ENCODE measurements at places on chromosomes 6 and 20.

DNA sequence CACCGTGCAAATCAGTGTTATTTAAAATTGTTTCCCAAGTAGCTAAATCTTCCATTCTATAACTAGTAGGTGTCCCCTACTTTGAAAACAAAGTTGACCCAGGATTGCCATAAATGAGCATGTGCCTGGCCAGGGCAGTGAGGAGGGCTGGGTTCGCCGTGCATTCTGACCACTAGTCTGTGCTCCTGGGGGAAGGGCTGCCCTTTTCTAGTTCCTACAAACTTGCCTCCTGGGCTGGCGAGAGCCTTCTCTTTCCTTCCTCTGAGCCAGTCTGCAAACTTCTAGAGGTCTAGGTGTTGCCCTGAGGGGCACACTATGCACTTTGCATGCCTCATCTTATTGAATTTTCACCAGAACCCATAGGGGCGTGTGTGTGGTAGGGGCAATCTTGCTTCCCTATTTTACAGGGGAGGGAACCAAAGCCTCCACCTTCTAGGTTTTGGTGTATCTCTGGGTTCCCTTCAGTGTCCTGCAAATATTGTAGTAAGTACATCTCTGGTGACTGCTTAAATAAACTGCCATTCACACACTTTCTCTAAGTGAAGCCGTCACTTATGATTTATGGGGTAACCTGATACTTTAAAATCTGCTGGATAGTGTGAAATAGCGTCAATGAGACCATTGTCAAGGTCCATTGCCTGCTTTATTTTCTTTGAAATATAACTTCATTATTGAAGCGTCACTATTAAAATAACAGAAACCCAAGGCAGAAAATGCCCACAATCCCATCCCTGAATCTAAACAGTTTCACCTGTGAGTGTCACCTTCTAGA lies 42.2 kb downstream of the CDH26 start:
- no peak for DNase-seq

DNA sequence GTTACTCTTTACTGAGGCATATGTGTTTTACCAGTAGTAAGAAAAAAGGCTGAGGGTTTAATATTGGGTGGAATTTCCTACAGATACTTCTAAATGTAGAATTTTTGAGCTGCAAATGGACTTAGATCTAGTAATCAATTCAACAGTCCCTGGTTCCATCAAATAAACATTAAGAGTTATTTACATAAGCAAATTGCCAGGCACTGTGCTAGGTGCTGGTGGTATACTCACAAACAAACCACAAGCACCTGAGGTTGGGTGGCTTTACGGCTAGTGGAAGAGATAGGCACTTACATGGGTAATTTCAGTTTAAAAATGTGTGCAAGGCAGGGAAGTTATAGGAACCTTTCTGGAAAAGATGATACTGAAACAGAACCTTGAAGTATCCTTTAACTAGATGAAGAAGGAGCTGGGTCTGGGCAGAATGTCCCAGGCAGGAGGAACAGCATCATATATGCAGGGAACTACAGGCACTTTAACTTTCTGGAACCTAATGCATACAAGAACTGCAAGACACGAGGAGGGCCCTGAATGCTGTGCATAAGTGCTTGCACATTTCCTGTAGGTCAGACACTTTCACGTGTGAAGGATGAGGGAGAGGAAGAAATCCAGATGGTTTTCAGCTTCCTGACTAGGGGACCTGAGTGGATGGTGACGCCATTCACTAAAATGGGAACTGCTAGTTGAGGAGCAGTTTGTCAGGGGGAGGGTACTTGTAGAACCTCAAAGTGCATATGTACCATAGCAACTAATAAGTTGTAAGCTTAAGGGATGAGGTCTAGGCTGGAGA lies 4.5 kb downstream of the CCN6 start:
- DNase-seq: no peak

GRCh38 chr6:144415014-144415413 lies 129.9 kb downstream of the UTRN start:
- DNase-seq: no peak

- no peak for DNase-seq
Observed at GRCh38 chr6:14883921-14884320, 361.9 kb upstream of the JARID2 start.

- DNase-seq: no peak
Observed at GRCh38 chr6:99092461-99092860, 144.7 kb upstream of the FBXL4 start.

DNA sequence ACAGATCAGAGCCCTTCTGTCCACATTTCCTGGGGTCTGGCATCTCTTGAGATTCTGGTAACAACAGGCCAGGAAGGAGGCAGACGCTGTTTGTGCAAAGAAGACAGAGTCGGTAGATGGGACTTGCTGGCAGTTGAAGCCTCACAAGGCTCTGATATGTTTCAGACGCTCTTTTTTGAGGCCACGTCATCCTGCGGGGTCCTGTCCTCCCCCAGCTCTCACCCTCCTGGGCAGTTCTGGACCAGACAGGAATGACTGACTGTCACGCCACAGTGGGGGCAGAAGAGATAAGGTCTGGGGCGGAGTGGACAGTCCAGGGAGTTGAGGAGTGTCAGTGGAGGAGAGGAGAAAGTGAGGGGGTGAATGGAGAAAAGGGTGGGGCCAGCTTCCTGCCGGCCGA lies 87.1 kb upstream of the SULF2 start:
- no peak for DNase-seq

- DNase-seq: no peak
Observed at GRCh38 chr20:22576273-22576672, 8.1 kb downstream of the FOXA2 start.

DNA sequence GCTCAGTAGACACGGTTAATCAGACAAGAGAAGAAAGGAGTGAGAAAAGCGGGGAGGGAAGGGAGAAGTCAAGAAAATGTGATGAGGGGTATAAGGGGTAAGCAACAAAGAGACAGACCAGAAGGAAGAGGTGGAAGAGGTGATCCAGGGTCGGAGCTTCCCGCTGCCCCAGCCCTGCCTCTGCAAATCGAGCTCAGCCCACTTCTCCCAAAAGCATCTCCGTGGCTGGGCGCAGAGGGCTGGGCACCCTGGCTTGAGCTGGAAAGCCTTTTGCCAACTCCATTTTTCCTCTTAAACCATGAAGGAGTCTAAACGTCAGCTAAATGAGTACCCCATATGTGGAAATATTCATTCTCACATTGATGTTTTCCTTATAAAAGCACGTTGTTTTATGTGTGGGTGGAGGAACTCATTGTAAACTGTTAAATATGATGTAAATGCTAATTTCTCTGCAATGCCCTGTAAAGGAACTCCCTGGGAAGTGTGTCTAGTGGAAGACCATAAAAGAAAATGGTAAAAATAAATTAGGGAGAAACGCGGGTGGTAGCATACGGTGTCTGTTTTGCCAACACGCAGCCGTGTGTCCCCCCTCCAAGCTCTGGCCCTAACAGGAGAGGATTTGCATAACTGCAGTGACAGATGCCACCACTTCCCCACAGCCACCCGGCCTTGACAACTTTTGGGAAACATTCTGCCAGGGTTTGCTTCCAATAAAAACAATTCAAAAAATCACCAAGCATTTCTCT lies 55.2 kb upstream of the MAFB start:
- DNase-seq: no peak

DNA sequence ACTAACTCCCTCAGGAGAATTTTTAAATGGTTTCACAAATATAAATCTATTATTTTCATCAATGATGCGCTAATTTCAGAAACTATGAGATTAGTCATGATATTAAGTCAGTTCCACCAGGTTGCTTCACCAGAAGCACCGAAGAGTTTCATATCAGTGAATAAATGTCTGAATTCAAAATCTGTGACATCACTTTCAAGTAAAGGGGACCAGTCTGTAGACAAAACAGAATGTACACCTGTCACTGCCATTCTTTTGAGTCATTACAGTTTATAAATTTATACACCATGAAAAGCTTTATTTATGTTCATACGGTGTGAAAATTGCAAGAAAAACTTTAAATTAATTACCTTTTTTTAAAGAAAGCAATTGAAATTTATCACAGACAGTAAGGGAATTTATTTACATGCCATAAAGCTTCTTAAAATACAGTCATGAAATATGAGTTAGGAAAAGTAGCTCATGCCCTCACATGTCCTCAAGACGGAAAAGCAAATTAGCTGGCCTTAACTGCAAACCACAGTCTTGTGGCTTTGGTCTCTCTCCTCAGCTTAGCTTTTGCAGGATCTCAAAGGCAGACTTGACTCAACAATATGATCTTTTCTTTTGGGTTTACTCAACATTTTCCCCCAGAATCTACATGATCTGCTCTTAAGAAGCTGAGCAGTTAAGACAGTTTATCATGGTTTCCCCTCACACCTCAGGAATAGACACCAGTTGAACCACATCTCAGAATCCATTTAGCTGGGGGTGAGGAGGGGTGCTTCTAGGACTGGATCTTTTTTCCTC lies 177.7 kb upstream of the MCHR2 start:
- no peak for DNase-seq

- peak; percentile 31 for DNase-seq
Observed at GRCh38 chr20:57259938-57260921, 6.2 kb downstream of the BMP7 start.

DNA sequence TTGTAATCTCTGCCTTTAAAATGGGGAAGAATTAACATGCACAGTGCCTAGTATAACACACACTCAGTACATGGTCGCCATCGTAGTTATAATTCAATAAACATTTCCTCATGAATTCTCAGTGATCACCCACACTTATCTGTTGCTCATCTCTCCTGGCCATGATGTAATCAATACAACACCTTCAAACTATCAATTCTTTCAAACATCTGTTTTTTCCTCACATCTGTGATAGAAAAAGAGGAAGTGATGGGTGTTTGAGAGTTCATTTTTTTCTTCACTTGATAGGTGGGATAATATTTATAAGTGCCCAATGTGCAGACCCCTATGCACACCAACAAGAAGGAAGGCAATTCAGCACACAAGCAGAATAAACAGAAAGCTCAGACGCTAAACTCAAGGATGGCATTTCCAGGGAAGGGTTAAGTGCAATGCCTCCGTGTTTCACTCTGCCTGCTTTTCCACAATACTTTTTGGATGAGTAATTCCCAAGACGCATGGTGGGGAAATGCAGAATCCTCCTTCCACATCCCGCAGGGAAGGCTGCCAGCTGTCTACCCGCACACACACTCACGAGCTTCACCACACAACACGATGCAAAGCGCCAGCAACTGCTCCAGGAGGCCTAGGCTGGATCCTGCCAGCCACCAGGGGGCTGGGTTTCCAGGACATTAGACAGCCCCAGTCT lies 100.3 kb downstream of the GMPR start:
- DNase-seq: peak; percentile 27

DNA sequence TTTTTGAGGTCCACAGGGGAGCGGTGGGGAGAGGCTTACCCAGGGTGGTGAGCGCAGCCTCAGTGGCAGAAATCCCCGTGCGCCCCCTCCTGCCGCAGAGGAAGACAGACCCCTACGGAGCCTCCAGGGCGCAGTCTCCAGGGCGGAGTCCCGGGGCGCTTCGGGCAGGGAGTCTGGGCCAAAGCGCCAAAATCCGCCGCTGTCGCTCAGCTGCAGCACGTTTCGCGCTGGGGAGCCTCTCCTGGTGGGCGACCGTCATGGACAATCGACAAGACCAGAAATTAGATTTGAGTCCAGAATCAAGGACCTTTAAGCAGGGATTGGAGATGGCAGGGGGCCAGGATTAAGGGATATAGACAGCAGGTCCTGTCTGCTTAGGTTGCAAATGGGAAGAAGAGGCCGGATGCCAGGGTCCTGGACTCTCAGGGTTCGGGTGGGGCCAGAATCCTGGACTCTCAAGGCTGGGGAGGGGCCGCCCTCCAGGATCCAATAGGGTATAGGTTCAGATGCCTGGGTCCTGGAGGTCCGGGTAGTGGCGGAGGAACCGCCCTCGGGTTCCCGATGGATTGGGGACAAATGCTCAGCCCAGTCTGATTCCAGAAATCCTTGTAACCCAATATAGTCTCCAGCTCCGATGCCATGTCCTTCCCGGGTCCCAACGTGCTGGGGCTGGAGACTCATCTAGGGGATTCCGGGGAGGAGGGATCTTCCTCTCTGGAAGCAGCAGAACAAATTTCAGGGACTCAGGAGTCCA lies 7.9 kb upstream of the HLA-E start:
- no peak for DNase-seq

DNA sequence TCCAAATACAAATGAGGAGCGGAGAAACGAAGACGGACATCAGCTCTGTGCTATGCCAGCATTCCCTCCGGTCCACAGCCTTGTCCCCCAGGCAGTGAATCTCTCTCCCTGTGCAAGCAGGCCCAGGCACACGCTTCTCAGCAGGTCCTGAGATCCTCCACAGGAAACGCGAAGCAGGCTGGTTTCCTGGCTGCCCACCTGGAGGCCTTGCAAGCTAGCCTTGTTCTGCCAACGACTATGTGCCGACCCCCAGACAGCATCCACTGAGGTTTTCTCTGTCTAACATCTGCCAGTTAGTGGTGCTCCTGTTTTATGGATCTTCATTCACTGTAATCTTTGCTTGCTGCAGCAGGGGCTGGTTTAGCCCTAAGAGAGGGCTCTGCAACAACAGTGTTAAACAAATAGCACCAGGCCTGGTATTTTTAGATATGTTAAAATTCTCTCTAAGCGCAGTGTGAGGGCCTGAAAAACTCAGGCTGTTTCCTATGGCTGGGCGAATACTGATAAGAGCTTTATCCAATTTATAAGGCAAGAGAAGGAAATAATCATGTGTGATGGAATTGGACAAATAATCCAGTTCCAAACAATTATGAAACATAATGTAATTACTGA lies 386.0 kb upstream of the ARID1B start:
- no peak for DNase-seq

DNA sequence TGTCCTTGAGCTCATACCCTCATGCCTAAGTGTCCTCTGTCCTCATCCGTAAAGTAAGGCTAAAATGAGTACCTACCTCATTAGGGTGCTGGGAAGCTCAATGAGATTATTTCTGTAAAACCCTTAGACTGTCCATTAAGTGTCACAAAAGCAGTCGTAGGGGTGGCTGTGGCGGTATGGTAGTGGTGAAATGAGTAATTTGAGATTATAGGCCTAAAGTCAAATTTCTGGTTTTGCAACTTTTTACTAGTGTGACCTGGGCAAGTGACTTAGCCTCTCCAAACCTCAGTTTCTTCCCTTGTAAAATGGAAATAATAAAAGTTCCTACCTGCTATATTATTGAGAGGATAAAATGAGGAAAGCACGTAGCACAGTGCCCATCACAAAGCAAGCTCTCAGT lies 148.2 kb upstream of the AKAP12 start:
- no peak for DNase-seq

- DNase-seq: no peak
Observed at GRCh38 chr6:41508479-41508878, 37.7 kb upstream of the FOXP4 start.

DNA sequence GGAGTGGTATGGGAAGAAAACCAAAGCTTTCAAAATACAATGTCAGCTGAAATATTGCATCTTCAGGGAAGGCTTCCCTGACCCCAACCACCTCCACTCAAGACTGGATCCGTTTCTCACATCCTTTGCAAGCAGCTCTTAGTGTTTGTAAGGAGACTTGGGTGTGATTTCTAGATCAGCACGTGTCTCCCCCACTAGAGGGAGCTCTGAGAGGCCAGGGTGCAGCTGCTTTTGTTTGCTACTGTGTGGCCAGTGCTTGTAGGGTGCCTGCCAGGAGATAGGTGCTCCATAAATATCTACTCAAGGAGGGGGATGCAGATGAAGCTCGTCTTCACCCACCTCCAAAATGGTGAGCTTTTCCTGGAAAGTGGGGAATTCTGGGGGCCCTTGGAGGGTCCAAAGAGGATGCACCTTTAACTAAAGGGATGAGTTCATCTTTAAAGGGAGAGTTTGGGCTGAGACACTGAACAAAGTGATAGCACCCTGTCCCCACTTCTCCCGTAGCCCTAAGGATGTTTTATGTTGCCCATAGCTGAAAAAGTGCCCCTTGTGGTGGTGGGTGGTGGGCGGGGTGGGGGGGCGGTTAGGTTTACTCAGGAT lies 52.6 kb upstream of the MAFB start:
- no peak for DNase-seq

All from anterior cingulate cortex (tissue), 58 donors.